ENCODE measurements at places on chromosomes 2 and 18.

DNA sequence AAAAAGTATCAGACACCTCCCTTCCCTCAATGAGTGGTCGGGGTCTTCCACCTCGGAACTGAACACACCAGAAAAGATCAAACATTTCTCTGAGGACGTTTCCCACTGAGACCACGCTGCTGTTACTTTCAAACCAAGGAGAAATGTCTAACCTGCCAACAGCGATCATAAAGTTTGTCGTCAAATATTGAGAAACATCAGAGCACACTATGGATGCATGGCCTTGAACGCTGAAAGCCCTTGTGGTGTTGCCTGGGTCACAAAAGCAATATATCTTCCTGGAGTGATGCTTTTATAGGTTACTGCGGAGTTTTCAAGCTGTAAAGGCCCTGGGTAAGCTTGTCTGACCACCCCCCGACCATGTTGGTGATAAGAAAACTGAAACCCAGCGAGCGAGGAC, 70.2 kb upstream of the ID2 start:
- DNase-seq = no peak

DNA sequence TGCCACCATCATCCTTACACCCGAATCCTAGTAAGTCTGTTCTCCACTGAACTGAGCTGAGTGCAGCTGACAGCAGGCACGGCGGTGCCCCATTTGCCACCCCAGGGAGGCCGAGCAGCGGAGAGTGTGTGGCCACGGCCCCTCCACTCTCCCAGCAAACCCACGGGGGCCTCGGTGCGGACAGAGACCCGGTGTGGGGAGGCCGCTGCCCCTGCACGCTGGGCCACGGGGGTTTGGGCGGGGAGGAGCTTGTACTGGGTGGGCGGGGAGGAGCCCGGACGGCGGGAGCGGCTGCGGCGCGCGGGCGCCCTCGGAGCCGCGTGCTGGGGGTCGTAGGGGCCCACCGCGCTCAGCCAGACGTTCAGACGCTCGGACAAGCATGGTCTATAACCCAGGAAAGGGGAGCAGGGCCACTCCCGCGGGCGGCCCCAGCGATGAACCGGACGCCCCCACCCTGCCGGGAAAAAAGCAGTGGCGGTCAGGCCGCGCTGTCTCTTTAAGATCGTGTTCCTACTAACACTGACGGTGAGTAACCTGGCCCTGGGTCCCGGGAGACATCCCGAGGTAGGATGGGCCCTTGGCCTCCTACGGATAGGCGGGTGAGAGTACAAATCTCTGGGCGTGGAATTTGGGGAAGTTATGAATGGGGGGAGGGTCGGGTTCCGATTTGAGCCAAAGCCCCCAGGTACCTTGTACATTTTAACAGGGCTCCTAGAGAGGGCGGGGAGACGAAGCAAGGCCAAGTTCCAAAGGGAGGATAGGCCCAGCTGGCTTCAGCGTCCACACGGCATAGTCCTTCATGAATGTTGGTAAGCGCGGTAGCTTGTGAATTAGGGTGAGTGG, at the start of gene ITPRIPL1:
ITPRIPL1 (plus strand) TSS at position 277 of the 843 bp plus-strand sequence; CDS start at position 800, 523 bp downstream.
- DNase-seq = no peak

DNA sequence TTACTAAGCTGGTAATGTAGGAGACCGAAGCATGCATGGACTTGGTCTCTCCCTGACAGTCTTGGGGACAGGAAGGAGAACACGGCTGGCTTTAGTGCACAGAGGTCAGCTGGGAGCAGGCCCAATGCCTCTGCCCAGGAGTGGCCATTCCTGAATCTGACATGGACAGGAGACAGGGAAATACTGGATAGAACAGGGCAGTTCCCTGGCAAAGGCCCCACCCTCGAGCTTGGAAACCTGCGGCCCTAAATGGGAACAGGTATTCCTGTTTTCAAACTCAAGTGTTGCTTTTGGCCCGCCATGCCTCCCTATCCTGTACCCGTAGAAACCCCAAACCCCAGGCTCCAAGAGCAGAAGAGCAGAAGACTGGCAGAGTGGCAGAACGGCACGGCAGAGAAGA, 107.4 kb downstream of the ZNF516 start:
- no peak for DNase-seq

DNA sequence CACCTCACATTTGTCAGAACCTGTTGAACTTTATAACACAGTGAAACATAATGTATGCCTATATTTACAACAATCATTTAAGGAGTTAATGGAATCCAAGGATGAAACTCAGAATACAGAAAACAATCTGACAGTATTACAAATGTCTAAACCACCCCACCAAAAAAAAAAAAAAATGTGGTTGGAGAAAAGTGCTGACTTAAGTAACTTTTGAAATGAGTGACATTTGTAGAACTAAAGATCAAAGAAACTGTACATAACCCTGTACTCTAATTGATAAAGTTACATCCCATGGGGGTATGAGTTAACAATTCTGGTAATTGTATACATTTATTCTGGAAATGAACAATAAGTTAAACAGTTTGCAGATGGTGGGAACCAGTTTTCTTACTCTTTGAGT, 372.1 kb upstream of the TMEFF2 start:
- no peak for DNase-seq

- no peak for DNase-seq
Measured at GRCh38 chr2:790081-790480, 112.9 kb upstream of the TMEM18 start.

- DNase-seq = no peak
Measured at GRCh38 chr2:33134086-33134771, 187.5 kb downstream of the LTBP1 start.

- DNase-seq = no peak
Measured at GRCh38 chr2:132999421-132999820, 329.4 kb upstream of the LYPD1 start.

DNA sequence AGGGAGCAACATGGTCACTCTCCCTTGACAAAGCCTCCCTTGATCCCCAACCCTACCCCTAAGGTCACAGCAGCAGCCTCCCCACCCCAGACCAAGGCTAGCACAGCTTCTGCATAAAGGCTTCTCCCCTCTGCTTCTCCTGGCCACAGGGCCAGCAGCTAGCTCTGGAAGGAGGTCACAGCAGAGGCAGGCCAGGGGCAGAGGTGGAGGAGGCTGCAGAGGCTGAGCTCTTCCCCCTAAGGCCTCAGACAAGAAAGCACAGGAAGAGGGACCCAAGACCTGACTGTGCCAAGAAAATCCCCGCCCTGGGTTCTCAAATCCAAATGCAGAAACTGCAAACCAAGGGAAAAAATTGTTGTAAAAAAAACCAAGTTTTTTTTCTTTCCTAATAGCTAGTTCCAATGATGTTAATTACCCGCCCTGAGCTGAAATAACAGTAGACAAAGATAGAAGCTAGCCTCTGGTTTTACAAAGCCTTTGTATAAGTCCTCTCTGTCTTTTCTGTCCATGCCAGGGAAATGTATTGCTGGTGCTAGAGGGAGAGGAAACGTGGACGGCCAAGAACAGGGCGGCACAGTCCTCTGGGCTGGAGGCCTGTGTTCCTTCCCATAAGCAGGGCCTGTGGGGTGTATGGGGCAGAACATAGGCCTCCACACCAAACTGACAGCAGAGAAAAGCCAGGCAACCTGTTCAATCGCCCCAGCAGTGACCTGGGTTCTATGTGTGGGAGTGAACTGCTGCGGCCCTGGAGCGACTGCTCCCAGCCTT, 79.5 kb downstream of the POLR1A start:
- no peak for DNase-seq

DNA sequence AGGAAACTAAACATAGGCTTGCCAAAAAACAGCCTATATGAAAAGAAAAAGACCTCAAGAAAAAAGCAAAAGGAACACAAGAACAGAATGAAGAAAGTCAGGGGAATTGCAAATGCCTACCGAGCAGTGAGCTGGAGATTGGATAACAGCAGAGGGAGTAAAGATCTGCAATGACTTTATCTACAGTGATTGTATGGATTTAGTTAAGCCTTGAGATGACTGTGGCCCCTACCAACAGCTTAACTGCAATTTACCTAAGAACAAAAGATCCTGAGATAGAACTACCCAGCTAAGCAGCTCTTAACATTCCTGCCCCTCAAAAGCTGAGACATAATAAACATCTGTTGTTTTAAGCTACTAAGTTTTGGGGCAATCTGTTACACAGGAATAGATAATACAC, 20.5 kb downstream of the LNPK start:
- DNase-seq = no peak

DNA sequence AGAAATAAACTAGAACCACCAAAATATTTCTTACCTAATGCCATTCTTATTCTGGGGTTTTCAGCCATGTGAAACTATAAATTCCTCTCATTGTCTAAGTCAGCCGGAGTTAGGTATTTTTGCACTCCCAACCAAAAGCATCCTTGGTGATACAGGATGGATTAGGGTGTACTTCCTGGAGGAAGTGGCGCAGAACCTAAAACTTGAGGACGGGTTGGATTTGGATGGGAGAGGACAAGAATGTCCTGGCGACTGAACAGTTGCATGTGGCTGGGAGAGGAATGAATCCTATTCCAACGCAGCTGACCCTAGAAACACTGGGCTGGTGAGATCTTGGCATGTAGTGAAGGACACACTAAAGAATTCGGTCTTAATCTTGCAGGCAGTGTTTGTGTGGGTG, 58.5 kb downstream of the E2F6 start:
- DNase-seq = no peak

GRCh38 chr2:172806996-172807395, 71.4 kb downstream of the RAPGEF4 start:
- DNase-seq = no peak

DNA sequence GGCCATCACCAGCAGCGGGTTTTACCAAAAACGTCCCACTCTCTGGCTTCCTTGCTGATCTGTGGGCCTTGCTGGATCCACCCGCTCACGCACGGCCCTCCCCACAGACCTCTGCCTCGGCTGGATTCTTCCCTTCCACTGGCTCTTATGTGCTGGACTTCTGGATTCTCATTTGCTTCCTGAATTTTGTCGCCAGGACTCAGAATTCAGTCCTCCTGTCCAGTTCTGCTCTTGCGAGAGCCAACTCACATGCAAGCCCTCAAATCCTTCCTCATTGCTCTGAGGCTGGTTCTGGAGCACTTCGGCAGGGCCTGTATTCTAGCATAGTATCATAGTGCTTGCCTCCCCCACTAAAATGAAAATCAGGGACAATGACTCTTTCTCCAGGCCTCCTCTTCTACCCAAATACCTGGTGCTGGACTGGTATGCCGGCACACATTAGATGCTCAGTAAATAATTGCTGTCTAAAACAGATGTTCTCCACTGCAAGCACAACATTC, 115.5 kb downstream of the ATL2 start:
- DNase-seq = no peak

DNA sequence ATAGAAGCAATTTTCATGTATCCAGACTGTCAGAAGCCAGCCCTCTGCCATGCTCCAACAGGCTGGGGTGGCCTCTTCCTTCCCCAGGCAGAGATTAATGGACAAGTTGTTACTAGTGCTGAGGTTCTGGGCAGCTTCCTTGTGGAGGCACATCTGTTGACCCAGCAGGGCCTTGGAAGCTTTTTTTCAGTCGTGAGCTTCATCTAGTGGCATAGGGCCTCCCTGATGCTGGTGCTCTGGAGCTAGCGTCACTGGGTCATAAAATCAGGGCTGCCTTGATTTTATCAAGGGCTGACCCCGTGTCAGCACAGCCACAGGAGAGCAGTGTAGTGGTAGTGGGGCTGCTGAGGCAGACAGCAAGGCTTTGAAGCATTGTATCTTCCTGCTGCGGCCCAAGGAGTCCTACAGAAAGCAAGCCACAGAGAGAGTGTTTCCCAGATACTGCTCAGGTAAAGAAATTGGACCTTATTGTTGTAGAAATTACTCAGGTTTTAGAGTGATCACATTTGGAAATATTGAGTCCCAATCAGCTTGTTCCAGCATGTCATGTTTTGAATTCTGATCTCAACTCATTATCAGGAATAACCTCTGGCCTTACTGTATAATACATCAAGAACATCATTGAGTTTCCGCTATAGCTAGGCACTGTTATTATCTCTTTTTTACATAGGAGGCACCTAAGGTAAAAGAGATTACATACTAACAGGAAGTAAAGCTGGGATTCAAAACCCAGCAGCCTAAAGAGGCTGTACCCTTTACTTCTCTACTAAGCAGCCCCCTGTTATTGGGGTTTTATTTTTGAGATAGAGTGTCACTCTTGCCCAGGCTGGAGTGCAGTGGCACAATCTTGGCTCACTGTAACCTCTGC, 92.3 kb upstream of the ALPP start:
- DNase-seq = no peak

Measured in D721Med (cell line).